MV-4-11 (cell line): ENCODE measurements at places on chromosomes 4 and X.

GRCh38 chr4:139537292-139537691 is 18.7 kb downstream of the SETD7 start:
- no peak for DNase-seq

- DNase-seq, result no peak
Observed at GRCh38 chr4:165518686-165519085, 139.9 kb downstream of the CPE start.

DNA sequence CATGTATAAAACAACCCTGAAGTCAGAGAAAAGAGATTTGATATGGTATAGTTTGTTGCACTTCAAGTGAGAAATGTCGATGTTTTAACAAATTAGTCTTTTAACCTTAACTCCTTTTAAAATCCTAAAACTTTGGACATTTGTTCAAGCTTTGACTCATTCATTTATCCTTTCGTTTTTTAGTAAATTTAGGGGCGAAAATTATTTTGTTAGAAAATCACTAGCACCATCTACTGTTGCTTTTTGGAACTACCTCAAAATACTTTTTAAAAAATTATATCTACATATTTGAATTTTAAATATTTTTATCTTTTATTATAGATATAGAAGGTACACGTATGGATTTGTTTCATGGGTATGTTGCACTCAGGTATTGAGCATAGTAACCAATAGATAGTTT is 165.1 kb upstream of the POF1B start:
- no peak for DNase-seq

- DNase-seq, result no peak
Observed at GRCh38 chrX:129694805-129695204, 40.0 kb upstream of the APLN start.
